NCI-H446 treated with DMSO at 0.1 percent for 48 hours (cell line): ENCODE measurements at places on chromosomes 3 and 15.

- no peak for DNase-seq
These were observed 6.7 kb downstream of the PRC1 start for GRCh38 chr15:90987561-90988141.

GRCh38 chr3:33636125-33636850 is 81.8 kb downstream of the CLASP2 start:
- peak; percentile 6 for DNase-seq

DNA sequence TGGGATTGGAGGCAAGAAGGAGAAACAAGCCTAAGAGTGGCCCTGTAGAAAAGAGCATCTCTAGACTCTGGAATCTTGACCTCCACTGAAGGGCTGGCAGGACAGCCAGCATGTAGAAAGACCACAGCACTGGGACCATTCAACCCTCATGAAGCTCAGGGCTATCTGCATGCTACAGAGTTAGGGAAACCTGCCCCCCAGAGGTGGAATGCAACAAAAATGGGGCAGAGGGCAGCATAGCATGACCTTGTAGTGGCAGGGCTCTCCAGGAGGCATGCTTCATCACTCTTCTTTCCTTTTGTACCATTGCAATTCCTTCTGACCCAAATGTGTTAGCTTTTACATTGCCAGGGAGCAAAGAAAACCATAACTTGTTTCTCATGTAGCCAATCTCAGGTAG is 445.4 kb downstream of the EPHB1 start:
- DNase-seq: no peak

GRCh38 chr3:62708638-62709373 is 166.4 kb downstream of the CADPS start:
- DNase-seq: no peak

DNA sequence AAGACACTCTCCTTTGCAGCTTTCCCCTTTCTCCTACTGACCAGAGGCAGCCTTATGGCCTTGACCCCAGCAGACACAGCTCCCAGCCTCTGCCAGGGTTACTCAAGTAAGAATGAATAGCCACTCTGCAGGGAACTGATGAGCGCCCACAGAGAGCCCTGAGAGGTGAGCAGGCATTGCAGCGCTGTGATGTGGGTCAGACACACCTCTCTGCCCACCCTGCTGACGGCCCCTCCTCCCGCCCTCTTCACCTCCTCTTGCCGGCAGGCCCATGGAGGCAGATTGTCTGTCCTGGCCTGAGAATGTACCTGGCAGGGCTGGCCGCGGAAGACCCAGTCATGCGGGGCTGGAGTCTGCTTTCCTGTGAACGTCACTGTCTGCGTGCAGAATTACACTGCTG is 512.6 kb upstream of the PPP2R3A start:
- no peak for DNase-seq

- DNase-seq: peak; percentile 30
These were observed 25.6 kb downstream of the TIGIT start for GRCh38 chr3:114319453-114319852.

- DNase-seq: no peak
These were observed 4.3 kb downstream of the CD276 start for GRCh38 chr15:73688455-73688854.

DNA sequence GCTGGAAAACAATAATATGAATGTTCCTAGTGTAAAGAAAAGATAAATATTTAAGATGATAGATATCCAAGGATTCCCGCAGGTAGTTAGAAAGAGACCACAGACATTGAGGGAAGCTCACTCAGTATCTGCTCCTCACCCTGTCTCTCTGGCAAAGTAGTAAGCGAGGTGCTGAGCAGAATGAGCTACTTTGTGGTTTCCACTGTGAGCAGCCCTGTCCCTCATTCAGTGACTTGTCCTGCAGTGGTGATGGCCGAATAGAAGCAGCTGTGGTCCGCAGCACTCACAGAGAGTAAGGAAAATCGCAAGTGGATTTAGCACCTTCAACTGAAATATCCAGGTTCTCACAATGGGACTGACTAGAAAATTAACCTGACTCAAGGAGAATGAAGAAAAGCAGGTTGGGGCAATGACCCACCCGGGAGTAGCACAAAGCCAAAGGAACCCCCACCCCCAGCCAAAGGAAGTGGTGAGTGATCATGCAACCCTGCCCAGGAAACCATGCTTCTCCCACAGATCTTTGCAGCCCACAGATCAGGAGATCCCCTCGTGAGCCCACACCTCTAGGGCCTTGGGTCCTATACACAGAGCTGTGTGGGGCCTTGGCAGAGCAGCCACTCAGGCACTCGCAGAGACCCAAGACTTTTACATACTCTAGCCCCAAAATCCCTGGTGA is 21.8 kb upstream of the SLC25A38 start:
- no peak for DNase-seq

DNA sequence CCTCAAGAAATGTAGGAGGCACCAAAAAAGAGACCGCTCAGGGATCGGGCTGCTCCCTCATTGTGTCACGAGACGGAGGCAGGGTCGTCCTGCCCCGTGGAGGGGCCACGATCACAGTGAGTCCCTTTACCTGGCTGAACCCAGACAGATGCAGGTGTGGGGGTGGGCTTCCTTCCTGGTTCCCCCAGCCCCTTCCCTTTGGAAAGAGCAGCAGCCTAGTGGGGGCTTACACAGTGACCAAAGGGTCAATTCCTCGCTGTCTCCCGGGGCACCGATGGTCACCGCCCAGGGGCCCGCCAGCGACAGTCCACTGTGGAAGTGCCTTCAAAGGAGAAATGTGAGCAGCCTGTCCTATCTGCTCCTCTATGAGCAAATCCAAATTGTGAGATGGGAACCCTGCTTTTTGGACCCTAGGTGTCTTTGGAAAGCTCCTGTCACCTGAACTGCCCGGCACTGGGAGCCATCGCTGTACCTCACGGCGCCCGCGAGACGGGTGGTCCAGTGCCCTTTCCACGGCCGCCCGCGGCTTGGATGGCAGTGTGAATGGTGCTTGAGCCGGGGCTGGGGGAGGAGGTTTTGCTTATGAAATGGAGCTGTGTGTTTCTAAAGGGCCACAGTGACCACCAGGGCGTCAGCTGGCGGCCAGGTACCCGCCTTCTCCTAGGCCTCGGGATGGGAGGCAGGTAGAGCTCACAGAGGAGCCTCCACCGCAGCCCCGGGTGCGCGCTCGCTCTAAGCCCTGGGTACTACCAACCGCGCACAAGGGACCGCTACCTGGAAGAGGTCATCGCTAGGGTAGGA is 155.7 kb downstream of the KLF13 start:
- no peak for DNase-seq

DNA sequence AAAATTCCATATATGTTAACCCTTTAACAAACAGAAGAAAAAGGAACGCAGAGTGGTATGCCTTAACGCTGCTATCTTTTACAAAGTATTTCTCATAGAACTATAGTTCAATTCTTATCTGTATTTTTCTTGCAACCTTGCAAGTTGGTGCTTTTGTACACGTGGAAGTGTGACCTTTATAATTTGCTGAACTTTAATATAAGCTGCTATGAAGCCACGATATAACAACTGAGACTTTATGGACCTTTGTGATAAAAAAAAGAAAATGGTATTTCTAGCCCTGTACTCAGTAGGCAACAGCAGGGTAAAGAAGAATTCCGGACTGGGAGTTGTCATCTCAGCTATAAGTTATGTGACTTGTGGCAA is 6.3 kb upstream of the TFG start:
- no peak for DNase-seq

GRCh38 chr15:49225572-49226281 is 55.7 kb downstream of the GALK2 start:
- peak; percentile 19 for DNase-seq

- no peak for DNase-seq
These were observed 605.5 kb downstream of the FHIT start for GRCh38 chr3:60645801-60646200.

- DNase-seq: no peak
These were observed 52.8 kb downstream of the RGMA start for GRCh38 chr15:93035953-93036810.

DNA sequence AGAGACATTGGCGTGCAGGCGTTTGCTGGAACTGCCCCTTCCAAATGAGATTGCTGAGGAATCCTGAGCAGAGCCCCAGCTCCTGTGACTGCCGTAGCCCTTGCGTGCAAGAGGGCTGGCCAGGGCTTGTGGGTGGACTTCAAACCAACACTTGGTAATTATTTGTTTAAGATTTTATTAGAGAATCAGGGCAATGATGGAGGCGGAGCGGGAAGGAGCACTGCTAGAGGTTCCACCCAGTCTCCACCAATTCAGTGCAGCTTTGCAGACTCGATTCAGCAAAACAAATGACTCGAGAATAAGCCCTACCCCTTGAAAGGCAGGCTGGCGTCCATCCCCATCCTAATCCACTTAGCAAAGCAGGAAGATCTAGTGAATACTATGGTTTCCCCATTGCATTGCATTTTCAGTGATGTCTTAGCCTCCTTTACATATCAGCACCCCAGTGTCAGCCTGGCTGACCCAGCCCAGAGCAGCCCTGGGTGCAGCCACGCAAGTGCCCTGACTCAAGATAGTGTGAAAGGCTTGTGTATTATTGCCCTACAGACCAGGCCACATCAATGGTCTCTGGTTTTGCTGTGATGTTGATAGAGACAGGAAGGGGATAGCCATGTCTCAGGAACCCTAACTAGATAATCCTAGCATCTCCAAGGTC is 26.0 kb downstream of the GLDN start:
- DNase-seq: no peak

DNA sequence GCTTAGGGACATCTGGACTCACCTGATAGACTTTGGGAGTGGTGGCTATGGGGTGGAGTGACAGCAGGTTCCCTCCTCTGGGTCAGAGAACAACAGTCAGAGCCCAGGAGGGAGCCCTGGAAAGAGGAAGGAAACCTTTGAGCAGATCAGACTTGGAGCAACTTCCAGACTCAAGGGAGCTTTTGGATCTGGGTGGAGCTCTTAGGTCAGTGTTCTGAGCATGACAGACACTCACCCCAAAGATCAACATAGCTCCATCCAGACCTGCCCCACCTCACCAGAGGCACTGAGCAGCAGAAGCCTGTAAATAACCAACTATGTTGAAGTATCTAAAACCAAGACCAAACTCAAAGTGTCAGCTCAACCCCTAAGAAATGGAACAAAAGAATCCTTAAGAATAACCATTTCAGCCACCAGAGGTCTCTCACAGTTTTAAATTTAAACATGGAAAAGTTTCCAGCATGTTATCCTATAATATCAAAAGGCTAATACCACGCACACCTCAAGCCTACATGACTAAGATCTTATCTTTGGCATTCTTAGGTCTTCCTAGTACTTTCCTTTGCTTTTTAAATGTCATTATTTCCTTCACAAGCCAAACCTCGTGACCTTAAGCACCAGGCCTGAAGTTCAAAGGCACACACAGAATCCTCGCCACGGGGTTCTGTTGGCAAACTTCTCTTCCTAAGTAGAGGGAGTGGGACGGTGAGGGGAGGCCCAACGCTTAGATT is 56.4 kb downstream of the UMPS start:
- DNase-seq: no peak

GRCh38 chr3:72247126-72247525 is 462.2 kb upstream of the PROK2 start:
- no peak for DNase-seq

- DNase-seq: no peak
These were observed 27.6 kb upstream of the TRPM1 start for GRCh38 chr15:31128919-31129768.

- DNase-seq: no peak
These were observed 79.8 kb upstream of the SOX2 start for GRCh38 chr3:181631901-181632300.

DNA sequence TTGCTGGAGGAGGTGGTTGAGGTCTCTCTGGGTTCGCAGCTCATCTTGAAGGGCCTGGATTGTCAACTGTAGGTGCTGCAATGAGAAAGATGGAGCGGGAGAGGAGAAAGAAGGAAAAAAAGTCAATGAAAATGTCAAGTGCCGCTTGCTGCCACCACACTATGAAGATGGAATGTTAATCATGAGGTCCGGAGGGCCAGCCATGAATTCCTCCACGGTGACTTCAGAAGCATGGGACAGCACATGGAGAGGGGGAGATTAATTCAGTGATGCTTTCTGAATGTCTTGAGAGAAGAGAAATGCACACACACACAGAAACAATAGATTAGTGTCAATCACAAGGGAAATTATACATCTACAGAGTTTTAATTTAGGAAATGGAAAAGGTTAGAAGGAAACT is 171.9 kb downstream of the ERC2 start:
- no peak for DNase-seq

- peak; percentile 13 for DNase-seq
These were observed 20.1 kb upstream of the GOLGA6L2 start for GRCh38 chr15:23467110-23467600.

GRCh38 chr3:71724584-71725270 is 475 bp downstream of the EIF4E3 start:
- no peak for DNase-seq

DNA sequence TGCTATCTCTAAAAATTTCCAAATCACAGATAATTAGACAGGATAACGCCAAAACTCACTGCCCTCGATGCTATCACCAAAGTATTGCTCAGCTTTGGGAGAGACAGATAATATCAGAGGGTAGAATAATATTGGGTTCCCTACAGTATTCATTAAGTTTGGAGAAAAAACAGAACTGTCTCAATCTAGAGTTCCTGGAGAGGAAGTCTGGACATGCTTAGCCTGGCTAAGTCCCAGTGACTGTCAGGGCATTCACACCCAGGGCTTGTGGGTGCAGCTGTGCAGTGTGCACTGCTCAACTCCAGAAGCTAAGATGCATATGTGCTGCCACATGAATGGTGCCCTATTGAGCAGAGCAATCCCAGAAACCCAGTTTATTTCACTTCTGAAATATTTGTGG is 459.6 kb upstream of the DPH6 start:
- DNase-seq: no peak

DNA sequence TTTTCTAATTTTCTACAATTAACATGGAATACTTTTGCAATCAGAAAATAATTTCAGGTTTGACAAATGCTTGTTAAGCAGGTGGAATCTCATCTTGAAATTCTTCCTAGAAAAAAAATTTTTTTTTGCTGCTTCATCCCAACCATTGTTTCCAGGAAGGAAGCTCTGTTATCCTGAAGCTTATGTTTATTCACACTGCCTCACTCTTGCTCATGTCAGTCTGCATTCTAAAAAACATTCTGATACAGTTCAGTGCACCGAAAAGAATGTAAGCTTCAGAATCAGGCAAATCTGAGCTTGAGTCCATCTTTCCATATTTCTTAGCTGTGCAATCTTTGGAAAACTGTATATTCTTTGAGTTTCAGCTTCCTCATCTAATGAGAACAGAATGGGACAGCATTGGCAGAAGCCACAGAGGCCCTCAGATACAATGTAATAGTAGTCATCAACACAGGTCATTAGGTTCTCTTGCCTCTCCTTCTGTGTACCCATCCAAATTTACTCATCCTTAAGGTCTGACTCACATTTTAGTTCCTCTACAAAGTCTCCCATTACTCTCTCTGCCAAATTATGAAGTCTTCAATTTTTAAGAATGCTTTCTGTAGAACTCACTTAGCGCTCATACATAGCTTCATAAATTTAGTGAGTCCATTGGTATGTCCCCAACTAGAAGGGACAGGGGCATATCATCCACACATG is 881.8 kb upstream of the NR2F2 start:
- no peak for DNase-seq

- no peak for DNase-seq
These were observed 95.3 kb upstream of the ATP2B2 start for GRCh38 chr3:10600726-10601125.

GRCh38 chr3:149848238-149848637 is 35.2 kb downstream of the RNF13 start:
- DNase-seq: no peak
